Osteoblast (primary cell): ENCODE measurements at places on chromosomes 1 and 21. TPM values are rescaled to one million over a fixed set of nuclear protein-coding genes. Genes with fewer than 3 reads are reported as not detected.

Gene PCNX2
- total RNA-seq: 56.8 and 68.4 TPM in 2 replicates

GRCh38 chr1:117826119-117826518 is 103.3 kb downstream of the GDAP2 start:
- DNase-seq: no peak

DNA sequence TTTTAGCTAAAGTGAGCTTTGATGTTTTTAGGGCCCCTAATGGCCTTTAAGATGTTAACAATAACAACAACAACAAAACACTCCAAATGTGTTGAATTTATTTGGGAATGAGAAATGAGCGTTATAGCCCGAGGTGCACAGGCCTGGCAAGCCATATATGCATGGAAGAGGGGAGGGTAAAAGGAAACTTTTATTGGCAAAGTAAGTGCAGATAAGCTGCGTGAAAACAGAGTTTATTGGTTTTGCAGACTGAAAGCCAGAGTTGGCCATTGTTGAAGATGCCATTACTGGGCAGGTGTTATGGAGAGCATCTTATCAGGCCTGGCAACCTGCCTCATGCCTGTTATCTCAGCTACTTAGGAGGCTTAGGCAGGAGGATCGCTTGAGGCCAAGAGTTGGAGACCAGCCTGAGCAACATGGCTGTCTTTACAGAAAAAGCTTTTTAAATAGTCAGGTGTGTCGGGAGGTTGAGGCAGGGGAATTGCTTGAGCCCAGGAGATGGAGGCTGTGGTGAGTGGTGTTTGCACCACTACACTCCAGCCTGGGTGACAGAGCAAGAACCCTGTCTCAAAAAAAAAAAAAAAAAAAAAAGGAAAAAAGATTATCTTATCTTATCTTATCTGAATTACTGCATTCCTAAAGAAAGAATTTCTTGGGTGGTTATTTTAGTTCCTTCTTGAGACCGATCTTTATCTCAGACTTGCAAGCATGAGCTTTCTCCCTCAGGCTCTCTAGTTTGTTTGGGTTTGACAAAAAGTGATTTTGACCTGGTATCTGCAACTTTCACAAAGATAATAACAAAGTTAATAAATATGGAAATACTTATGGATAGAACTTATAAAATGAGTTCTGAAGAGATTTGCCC is 1.7 kb downstream of the PATJ start:
- peak; percentile 77 for DNase-seq

DNA sequence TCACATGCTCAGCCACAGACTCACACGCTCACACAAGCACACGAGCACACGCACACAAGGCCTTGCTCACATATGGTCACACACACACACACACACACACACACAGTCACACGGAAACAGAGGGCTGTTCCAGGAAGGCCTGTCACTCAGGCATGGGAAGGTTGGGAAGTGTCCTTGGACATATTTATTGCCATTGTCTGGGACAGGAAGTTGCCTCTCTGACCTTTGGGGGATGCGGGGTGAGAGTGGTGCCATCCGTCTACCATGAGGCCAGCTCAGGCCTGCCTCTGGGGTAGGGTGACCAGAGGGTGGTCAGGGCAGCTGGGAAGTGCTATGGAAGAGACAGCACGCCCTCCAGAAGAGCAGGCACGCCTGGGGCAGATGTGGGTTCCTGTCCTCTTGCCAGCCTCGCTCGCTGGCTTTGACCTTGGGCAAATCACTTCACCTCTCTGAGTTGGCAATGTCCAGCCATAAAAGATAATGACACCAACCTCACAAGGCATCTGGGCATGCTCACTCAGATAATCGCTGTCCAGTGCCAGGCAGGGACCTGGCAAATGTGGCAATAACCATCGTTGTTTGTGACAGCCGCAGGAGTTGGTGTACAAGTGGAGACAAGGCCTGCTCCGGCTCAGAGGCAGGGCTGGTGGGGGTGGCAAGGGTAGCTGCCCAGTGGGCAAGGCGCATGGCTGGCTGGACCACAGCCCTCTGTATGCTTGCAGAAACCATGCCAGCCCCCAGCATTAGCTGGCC is 8.0 kb upstream of the GUCA2A start:
- DNase-seq: peak; percentile 25

DNA sequence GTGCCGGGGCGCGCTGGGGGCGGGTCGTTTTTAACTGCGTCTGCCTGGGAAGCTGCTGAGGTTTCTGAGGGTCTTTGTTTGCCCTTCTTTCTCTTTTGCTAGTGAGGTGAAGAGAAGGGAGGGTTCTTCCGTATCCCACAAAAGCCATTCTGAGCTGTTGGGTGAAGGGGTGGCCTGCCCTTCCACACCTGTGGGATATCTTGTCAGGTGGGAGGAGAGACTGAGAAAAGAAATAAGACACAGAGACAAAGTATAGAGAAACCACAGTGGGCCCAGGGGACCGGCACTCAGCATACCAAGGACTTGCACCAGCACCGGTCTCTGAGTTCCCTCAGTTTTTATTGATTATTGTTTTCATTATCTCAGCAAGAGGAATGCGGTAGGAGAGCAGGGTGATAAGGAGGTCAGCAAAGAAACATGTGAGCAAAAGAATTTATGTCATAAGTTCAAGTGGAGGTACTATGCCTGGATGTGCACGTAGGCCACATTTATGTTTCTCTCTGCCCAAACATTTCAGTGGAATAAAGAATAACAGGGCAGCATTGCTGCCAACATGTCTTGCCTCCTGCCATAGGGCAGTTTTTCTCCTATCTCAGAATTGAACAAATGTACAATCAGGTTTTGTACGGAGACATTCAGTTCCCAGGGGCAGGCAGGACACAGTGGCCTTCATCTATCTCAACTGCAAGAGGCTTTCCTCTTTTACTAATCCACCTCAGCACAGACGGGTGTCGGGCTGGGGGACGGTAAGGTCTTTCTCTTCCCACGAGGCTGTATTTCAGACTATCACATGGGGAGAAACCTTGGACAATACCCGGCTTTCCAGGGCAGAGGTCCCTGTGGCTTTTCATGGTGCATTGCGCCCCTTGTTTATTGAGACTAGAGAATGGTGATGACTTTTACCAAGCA is 972 bp downstream of the PGBD2 start:
- DNase-seq: no peak

GRCh38 chr1:88746916-88747315 is 62.8 kb downstream of the PKN2 start:
- DNase-seq: no peak

Gene CD48
- under 0.01 TPM in 1 of 2 replicates, not detected in the other for total RNA-seq

- DNase-seq: peak; percentile 57
These were observed 14.1 kb downstream of the VANGL1 start for GRCh38 chr1:115655916-115656315.

DNA sequence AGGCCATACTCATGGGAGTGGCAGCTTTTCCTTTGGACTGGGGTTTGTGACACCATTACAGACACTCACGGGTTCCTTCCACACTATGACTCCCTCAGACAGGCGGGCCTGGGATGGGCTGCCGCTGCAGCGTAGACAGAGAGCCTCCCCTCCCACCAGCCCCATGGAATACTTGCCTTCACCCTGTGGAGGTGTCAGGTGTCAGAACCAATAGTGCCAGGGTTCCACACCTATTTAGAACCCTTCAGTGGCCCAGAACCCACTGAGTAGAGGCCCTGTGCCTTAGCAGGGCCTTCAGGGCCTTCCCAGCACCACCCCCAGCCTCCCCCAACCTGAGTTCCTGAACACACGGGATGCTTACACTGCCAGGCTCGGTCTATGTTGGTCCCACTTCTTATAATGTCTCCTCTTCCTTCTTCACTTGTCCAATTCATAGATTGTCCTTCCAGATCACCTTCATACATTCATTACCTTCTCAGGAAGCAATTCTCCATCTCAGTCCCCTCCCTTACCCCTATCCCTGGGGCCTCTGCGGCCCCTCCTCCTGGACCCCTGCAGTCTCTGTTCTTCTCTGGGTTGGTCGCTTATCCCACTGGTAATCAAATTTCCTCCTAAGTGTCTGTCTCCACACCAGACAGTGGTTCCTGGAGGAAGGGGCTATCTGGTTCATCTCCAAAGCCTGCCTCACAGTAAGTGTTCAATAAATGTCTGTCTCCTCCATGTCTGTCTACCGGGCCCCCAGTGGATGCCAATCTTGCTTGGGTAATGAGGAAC is 1.4 kb upstream of the RHBG start:
- DNase-seq: no peak

Gene LRRC7
- total RNA-seq: under 0.01 TPM in 1 of 2 replicates, not detected in the other

DNA sequence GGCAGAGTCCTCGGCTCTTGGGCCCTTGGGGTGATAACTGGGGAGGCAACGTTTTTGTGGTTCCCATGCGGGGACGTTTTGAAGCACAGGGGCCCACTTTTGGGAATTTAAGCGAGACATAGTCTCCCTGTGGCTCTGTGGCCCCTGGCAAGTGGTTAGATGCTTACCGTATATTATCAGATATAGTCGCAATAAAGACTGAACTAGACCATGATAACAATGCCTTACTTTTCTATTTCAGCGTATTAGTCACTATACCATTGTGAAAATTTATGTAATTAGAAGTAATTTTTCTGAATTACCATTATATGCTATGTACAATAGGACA is 538 bp upstream of the RCAN1 start:
- DNase-seq: peak; percentile 77

DNA sequence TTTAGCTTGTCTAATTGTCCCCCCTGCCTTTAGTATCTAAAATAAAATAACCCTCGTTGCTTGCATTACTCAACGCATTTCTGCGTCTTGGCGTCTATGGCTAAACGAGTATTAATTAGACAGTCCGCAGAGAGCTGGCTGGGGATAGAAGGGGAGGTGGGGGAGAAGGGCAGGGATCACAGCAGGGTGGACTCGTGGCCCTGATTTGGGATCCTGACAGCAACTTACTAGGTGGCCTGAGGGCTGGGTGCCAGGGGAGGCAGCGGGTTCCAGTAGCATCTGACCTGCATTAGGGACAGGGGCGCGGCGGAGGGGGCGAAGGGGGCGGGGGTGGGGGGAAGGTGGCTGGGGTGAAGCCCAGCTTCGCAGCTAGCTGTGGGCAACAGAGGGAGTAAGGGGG is 1.1 kb upstream of the BACE2 start:
- DNase-seq: no peak

- DNase-seq: peak; percentile 42
These were observed 775.0 kb downstream of the USP25 start for GRCh38 chr21:16504766-16505165.

DNA sequence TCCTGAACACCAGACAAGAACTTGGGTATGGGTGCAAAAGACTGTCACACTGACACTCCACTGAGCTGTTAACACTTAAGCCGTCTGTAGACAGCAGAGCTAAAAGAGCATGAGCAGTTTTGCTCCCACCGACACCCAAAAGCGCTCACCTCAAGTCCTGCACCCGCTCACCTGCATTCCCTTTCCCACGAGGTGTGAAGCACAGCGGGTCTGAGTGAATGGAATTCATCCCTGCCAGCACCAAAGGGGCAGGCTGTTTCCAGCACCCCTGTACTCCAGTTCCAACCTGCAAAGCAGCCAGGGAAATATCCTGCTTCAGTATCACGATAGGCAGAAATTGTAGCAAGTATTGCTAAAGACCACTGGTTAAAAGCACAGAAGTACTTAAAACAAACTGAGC is 28.8 kb downstream of the KRTAP21-3 start:
- DNase-seq: no peak

- DNase-seq: no peak
These were observed 281.9 kb upstream of the ADAMTS5 start for GRCh38 chr21:27248814-27249213.

DNA sequence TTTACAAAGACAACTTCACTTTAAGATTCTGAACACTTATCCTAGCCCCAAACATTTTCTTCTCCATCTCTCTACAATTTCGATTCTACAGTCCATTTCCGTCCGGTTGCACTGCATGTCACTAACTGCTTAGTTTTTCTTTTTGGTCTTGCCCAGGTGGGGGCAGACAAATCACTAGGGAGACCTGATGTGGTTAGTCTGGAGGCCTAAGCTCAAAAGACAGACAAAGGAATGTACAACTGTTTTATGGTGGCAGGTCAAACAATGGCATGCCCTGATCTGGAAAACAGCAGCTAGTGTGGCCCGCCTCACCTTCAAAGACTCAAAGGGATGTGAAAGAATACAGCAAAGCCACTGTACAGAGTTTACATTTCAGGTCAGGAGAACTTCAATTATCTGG is 3.8 kb downstream of the ETV3 start:
- DNase-seq: no peak

DNA sequence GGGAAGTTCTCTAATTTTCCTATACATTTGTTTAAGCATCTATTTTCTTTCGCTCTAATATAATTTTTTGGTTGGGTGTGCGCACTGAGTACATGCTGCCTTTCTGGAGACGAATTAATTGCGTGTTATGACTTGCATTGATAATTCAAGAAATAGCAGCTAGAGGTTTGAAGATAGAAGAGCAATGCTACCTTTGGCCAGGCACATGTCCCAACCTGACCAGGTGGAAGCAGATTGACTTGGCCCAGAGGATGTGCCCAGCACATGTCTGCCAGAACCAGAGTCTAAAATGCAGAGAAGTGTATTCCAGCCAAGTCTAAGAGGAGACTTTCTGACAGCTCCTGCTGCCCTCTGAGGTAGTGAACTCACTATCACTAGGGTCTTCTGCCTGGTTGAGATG is 114.3 kb downstream of the SLC35F3 start:
- no peak for DNase-seq

- DNase-seq: peak; percentile 68
These were observed 16.8 kb upstream of the ARF1 start for GRCh38 chr1:228065543-228066347.

GRCh38 chr1:117069220-117069844 is 9.2 kb downstream of the TTF2 start:
- DNase-seq: no peak

DNA sequence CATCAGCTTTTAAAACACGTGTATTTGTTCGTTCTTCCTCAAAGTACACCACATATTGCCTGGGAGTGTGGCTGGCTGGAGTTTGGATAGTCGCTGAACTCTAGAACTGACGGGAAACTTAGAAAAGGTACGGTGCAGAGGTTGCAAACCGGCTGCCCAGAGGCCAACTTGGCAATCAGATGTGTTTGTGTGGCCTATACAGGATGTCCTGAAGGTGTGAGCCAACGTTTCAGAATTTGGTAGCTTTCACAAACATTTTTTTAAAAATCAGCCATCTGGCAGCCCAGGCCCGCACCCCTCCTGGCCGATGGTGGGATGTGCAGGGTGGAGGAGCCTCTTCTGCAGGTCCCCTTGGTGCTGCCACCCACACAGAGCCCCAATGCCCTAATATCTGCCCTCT is 73.6 kb upstream of the SLC25A33 start:
- peak; percentile 80 for DNase-seq

GRCh38 chr1:110480356-110481096 is 29.6 kb downstream of the PROK1 start:
- DNase-seq: no peak

GRCh38 chr1:173562813-173563212 is 40.1 kb downstream of the SLC9C2 start:
- DNase-seq: no peak

DNA sequence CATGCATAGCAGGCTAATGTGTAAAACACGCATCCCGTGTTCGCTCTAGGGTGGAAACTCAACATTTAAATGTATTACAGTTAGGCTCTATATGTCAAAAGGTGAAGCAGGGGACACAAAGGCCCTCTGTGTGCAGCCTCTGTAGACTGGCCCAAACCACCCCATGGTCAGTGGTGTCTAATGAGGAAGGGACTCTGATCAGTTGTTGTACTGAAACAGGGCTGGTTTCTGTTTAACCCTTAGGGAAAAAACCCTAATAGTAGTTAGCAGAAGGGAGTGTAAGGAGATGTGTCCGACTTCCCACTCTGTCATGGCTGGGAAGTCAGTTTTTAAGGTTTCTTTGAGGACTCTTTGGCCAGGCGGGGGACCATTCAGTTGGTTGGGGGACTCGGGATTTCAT is 21.5 kb upstream of the CD2 start:
- DNase-seq: no peak
